ENCODE measurements at places on chromosomes 5 and 9.

DNA sequence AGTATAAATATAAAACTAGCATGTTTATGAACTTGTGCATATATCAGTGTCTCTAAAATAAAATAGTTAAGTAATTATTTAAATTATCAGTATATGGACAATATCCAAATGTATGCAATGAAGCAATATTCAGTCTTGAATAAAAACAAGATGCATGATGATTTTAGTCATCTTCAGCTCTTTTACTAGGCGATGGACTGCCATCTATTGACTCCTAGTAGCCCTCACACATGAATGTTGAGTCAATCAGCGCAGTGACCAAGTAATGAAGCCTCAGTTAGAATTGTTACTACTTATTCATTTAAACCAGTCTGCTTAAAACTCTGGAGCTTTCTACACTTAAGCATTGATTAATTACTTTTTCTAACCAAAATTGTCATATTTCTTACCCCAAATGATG is 92.9 kb upstream of the GRHPR start:
- DNase-seq: peak; percentile 14

- DNase-seq: no peak
Measured at GRCh38 chr5:23289162-23289561, 218.2 kb upstream of the PRDM9 start.

GRCh38 chr9:27888661-27889295 is 315.5 kb upstream of the C9orf72 start:
- DNase-seq: peak; percentile 5

GRCh38 chr9:114094971-114095370 is 4.1 kb downstream of the KIF12 start:
- DNase-seq: no peak

- no peak for DNase-seq
Measured at GRCh38 chr5:160643616-160644240, 208.3 kb downstream of the ATP10B start.

DNA sequence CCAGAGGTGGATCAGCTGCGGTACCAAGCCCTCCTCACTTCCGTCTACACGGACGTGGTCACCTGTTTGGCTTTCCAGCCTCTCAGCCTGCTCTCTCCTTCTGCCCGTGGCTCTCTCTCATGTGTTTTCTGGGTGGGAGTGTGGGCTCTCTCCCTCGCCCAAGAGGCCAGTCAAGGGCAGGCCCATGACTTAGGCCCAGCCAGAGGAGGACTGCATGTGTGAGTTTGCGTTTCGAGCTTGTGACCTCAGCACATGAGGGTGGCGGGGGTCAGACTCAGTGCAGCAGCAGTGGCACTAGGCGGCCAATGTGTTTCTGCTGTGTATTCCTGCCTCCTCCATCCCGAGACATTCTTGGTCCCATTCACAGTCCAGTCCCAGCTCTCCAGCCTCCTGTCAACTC is 82.5 kb upstream of the SMIM23 start:
- DNase-seq: no peak

- DNase-seq: peak; percentile 70
Measured at GRCh38 chr5:41371738-41372137, 138.7 kb downstream of the PLCXD3 start.

DNA sequence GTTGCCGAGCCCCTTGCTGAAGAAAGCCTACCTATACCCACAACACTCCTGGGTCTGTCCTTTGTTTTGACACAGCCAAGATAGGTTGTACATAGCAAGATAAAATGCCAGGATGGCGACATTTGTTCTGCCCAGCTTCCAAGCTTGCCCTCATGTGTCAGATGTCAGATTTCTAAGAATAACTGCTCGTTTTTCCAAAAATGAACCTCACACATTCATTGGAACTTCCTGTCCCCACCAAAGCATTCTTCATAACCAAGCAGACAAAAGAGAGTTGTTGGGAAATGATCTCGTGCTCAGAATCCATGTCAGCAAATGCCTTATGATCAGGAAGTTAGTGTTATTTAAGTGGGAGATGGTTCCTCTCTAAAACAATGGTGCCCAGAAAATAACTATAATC is 210.1 kb downstream of the ZNF608 start:
- DNase-seq: no peak

DNA sequence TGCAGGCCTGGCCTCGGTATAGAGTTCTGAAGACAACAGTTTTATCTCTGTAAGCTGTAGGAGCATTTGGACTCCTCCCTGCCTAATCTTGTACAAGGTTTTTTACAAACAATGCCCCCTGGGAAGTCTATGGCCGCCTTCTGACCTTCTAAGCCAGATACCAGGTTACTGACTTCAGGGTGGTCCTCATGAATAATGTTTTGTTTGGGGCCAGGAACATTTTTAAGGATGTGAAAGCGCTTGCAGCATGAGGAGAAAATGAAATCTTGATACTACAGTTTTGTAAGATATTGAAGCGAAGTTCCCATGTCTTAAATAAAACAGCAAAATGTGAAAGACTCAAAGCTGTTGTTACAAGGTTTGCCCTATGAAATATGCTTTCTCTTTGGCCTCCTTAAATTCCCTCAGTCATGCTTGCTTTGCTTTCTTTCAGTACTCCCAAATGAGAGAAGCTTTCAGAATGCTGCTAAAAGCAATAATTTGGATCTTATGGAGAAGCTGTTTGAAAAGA is 5.2 kb downstream of the ANKDD1B start:
- no peak for DNase-seq

- DNase-seq: no peak
Measured at GRCh38 chr5:130034566-130035210, 130.4 kb downstream of the CHSY3 start.

GRCh38 chr5:136249678-136250266 is 56.8 kb upstream of the SMIM32 start:
- peak; percentile 79 for DNase-seq

DNA sequence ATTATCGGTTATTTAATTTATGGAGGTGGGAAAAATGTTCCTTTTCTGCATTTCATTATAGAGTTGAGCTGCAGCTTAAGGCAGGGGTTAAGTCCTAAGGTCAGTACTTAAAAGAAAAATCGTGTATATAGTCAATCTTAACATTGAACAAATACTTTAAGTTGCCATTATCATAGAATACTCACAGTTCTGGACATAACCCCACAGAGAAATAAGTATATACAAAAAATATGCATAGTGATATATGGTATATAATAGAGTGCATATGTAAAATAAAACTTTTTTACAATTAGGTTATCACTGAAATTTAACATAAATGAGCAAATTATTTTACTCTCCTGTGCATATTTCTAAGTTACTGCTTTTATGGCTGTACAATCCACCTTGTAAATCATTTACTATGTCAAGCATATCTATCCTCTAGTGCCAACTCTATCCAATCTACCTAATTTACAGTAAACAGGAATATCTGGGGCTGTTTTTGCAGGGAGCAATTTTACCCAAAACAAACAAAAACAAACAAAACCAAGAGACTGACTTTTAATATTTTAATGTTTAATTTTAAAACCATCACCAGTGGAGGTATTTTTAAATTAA is 28.8 kb downstream of the TTC39B start:
- DNase-seq: no peak

DNA sequence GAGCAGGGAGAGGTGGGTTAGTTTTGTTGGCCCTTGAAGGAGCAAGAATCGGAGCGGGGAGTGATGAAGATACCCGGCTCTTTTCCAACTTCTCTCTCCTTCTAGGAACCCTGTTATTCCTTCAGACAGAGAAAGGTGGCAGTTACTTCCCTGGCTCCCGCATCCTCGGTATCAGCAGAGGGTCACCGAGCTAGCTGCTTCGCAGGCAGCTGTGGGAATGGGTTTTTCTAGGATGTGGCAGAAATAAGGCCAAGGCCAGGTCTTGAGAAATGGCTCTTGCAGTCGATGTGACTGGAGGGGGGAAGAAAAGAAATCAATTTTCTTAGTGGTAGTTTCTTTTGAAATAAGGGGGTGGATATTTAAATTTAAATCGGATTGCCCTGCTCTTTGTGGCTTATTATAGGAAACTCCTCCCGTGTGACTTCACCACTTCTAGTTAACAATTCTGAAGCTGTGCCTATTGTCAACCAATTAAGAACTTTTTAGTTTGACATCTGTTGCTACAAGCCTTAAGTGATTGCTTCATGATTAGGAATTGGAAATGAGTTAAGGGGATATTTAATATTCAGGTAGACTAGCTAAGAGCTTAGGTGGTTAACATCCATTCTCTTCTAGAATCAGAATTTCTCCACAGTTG is 1.4 kb downstream of the SAP30L start:
- no peak for DNase-seq

GRCh38 chr5:180129291-180130190 is 58.0 kb upstream of the RNF130 start:
- no peak for DNase-seq

DNA sequence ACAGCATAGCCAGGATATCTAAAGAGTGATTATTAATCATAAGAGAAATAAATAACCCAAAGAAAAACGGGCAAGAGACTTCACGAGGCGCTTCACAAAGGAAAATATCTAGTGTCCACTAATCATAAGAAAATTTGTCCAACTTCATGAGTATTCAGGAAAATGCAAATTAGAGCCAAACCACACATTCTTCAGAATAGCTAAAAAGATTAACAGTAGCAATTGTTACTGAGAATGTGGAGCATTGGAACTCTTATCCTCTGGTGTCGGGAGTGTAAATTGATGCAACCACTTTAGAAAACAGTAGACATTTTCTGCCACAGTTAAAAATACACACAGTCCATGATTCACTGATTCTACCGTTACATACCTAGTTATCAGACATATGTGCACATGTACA is 145.7 kb downstream of the CWC27 start:
- no peak for DNase-seq

DNA sequence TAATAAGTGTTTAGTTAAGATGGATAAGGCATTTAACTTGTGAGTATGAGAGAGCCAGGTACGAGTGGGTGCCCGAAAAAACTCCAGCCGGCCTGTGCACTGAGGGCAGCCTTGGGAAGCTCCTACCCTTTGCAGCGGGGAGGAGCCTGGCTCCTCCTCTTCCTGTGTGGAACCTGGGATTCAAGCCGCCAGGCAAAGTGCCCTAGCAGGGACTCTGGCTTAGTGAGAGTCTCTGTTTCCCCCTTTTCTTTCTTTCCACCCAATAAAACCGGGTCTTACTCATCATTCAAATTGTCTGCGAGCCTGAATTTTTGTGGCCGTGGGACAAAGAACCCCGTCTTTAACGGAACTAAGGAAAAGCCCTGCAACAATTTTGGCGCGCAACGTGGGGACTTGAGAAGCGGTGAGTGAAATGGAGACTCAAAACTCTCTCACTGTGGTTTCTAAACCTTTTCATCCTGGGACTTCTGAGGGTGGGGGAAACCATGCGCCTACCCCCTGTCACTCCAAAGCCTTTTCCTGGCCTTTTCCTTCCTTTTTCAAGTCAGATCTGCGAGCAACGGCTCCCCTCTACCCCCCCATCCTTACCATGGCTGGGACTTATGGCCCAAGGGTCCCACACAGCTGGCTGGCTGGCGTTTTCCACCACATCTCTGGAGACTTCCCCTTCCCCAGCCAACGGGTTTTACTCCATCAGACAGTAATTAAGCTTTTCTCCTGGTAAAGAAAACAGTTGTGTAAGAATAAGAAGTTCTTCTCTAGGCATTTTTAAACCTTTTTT is 535.7 kb upstream of the ACO1 start:
- DNase-seq: no peak

GRCh38 chr5:117947836-117948235 is 1040.5 kb downstream of the DTWD2 start:
- DNase-seq: no peak

- peak; percentile 36 for DNase-seq
Measured at GRCh38 chr5:96279801-96280542, 153.1 kb downstream of the PCSK1 start.

DNA sequence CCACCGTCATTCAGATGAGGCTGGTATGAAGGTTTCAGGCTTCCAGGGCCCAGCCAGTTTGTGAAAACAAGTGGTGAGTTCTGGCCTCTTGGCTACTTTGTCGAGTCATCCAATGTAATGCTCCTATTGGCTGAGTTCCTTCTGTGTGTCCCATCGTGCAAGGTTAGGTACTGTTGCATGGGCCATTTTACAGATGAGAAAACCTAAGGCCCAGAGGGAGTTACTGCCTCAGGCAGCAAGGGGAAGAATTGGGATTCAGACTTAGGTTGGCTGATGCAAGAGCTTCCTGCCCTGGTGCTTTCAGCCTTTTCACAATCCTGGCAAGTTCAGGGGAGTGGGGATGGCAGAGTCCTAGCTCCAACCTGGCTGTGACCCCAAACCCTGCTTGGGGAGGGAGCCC is 17.4 kb upstream of the PITX1 start:
- no peak for DNase-seq

DNA sequence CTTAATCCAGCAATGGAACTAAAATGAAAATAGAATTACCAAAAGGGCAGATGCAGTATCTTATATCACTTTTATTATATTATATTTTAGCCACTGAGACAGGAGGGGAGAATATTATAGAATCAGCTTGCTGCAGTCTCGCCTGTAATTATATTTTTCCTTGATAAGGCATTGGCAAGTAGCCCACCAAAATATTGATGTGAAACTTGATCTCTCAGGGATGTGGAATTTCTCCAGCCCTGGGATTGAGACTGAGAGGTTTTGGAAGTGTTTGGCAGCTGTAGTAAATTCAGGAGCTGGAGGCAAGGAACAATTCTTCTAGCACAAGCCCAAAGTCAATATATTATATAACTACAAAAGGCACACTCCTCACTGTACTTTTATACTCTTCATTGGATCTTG is 142.1 kb upstream of the ADAMTSL1 start:
- no peak for DNase-seq

DNA sequence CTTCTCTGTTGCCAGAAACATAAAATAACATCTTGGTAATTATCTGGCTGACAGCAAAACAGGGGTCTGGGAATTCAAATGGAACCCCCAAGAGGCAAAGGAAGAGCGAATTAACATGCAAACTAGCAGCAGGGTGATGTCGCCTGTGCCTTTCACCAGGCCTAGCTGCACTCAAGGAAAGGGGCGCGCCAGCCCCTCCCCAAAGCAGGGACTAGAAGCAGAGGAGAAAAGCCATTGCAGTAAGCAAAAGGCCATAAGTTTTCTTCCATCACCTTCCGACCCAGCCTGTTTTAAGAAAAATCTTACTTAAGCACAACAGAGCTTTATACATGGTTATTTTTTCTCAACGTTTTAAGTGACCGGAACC is 539 bp downstream of the POC5 start:
- no peak for DNase-seq
